ENCODE measurements at places on chromosomes 5 and 9.

DNA sequence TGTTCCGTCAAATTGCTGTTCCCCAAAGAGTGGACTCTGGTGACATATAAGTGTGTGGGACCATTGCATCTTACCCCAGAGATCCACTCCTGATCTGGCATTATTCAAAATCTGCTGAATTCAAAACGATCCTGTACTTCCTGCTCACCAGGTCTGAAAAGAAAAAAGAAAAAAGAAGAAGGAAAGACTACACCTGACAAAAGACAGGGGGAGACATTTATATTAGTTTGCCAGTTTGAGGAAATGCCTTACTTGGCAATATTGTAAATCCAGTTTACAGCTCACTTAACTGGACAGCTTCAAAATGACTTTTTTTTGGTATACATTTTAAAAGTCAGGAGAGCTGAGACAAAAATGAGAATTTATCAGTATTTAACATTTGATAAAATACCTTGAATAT is 15.0 kb upstream of the GRHPR start:
- DNase-seq, result no peak

DNA sequence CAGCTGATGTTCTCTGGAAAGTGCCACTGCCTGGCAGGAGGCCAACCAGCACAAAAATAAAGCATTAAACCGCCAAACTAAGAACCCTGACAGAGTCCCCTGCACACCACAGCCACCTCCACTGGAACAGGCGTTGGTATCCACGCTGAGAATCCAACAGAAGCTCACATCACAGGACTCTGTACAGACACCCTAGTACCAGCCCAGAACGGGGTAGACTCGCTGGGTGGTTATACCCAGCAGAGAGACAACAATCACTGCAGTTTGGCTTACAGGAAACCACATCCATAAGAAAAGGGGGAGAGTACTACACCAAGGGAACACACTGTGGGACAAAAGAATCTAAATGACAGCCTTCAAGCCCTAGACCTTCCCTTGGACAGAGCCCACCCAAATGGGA is 15.0 kb upstream of the POU5F2 start:
- DNase-seq, result no peak

GRCh38 chr5:143749581-143750205 is 62.3 kb upstream of the HMHB1 start:
- no peak for DNase-seq

GRCh38 chr5:2742921-2743679 is 8.4 kb downstream of the IRX2 start:
- DNase-seq, result no peak

GRCh38 chr5:158975363-158975762 is 124.4 kb downstream of the EBF1 start:
- no peak for DNase-seq

DNA sequence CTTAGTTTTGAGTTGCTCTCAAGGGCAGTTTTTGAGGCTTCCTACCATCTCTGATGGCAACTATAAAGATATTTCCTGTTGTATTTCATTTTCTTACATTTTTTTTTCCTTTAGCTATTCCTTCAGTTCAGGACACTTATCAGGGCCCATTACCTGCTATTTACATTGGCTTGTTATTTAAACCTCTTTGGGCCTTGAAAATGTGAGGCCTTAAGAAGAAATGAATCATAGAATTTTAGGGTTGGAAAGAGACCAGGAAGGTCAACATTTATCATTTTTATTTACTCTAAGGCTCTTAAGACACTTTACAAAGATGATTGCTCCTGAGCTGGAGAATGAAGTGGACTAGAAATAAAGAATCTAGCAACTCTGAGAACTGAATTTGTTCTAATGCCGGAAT is 335.2 kb downstream of the DTWD2 start:
- no peak for DNase-seq

DNA sequence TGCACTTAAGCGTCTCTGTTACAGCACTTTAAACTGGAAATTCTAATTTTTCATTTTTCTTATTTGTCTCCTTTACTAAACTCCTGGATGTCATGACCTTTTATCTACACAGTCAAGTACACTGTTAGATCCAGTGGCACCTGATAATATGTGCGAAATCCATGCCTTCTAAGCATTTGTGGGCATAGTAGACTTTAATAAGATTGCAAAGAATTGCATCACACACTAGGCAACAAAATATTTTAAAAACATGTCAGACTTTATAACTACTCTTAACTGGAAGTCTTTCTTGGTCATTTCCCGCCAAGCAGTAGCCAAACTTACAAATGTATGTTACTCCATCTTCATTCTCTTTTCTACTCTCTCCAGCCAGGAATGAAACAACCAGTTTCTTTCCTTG is 5.0 kb upstream of the SPINK1 start:
- DNase-seq, result no peak

DNA sequence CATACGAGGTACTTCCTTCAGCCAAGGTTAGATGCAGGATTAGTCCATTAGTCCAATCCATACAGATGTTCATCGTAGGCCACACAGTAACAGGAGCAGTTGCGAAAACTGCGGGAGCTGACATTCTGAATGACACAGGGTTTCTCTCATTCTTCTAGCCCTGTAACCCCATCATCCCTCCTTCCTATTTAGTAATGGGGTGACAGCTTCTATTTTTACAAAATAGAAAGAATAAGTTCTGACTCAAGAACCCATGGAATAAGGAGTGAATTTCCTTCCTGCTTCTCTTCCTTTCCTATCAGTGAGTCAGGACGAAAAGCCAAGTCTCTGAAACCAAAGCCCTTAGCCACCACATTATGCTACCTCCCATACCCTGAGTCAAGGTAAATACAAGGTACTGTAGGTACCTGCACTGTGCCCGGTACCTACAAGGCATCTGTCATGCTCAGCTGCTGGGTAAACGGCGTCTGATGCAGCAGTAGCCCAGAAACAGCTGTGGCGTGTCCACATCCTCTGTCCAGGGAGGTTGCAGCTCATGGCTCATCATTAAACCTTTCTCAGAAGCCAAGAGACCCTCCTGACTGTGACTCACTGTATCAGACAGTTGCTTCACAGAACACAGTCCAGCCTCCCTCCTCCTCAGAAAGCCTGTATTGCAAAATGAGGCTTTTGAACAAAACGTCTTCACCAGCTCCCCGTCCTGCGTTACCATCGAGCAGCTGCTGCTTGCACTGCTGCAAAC is 84.2 kb downstream of the ESM1 start:
- DNase-seq, result no peak
